Upper lobe of right lung (tissue), 1 donor: ENCODE measurements at places on chromosomes 12 and 14.

- no peak for DNase-seq
These were observed 357.1 kb upstream of the PDE3A start for GRCh38 chr12:20011200-20011599.

- DNase-seq: no peak
These were observed 671.8 kb downstream of the RPS29 start for GRCh38 chr14:48914382-48914781.

GRCh38 chr12:41055875-41056577 is 132.1 kb upstream of the PDZRN4 start:
- DNase-seq: no peak

GRCh38 chr14:88241810-88242209 is 81.3 kb downstream of the KCNK10 start:
- DNase-seq: no peak
